ENCODE measurements at places on chromosomes 3 and 15.
A peak's percentile ranks its signal among the peaks of the same experiment; 100 is the strongest.

DNA sequence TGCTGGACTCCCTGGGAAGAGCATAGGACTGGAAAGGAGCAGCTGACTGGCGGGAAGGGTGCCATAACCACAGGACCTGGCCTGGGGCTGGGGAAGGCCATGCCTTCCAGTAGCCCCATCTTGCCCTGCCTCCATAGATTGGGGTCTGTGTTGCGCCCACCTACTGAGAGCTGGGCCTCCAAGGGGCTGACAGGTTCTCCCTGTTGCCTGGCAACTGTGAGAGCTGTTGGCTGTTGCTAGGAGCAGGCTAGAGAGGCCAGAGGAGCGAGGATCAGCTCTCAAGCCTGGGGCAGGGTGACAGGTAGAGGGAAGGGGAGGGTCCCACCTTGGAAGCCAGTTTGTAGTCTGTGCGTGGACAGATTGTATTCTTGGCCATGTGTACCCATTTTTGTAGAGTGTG is 2.8 kb upstream of the GNAI2 start:
- DNase-seq, result no peak

- no peak for DNase-seq
Measured at GRCh38 chr3:52845691-52846431, 11.0 kb upstream of the MUSTN1 start.

DNA sequence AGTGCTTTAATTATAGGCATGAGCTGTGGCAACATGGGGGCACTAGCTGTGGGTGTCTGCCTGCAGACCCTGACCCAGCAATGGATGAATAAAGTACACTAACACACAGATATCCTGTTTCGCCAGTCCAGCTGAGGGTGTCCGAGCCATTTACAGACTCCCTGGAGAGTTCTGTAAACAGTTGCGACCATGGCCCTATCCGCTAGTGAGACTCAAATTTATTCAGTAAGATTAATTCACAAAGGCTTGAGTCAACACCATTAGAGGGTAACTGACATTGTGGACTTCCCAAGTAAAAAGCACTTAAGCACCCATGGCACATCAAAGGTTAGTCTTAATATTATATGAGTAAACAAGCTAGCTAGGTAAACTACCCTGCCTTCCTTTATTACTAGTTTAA is 161.6 kb downstream of the TBL1XR1 start:
- DNase-seq, result peak; percentile 13

GRCh38 chr15:92667970-92668485 is 12.5 kb upstream of the FAM174B start:
- no peak for DNase-seq

DNA sequence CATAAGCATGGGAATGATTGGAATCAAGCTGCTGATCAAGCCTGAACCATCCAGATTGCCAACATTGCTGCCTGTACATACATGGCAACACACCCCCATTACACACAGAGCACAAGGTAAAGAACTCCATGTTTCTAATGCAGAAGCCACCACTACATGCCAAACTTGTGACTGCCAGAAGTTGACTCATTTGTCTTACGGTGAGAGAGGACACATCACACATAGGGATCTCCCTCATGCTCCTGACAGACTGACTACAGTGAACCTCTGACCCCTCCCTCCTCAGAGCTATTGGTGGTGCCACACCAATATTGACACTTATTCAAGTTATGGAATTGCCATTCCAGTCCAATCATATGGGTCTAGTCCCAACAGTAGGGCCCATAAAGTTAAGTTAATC is 42.3 kb downstream of the EFHB start:
- no peak for DNase-seq

GRCh38 chr3:136380530-136380929 is 130.4 kb downstream of the PCCB start:
- DNase-seq, result no peak

- no peak for DNase-seq
Measured at GRCh38 chr3:177448987-177449359, 251.7 kb upstream of the TBL1XR1 start.

GRCh38 chr3:190318666-190319065 is 3.6 kb downstream of the CLDN1 start:
- no peak for DNase-seq

DNA sequence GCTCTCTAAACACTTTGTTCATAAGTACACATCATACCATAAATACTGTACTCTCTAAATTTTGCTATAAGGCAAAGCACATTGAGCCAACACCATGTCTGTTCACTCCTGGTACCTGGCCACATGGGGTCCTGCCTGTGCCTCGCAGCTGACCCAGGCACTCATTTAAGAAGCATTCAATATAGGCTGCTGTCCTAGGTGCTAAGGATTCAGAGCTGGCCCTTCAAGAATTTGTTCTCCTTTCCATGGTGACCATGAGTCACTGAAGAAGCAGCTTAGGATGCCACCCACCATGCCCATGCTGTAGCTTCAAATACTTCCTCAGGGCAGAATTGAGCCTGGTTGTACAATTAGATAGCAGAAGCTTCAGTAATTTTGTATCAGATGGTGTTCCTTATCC is 119.2 kb upstream of the ZBED2 start:
- no peak for DNase-seq

GRCh38 chr3:192063570-192063969 is 602.6 kb downstream of the PYDC2 start:
- DNase-seq, result no peak

DNA sequence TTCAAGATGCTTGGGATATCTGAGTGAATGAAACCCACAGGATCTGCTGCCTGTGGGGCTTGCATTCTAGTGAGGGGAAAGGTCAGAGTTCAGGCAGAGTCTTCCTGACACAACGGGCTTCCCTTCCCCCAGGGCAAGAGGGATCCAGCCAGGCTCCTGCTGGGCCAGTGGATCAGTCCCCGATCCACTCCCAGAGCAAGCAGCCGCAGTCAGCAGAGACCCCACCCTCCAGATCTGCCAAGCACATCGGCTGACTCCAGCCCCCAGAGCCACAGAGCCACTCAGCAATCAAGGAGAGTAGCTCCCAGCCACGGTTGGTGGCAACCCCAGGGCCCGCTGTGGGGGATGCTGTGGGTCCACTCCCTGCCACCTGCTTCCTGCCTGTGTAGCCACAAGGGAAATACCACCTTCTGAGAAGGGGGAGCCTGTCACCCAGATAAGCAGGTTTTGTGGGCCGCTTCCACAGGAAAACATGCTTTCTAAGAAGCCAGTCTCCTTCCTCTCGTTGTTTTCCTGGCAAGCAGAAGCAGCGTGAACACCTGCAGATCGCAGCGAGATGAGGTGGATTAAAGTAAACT is 44.9 kb downstream of the CPN2 start:
- DNase-seq, result peak; percentile 59

- no peak for DNase-seq
Measured at GRCh38 chr3:169871129-169871886, 1.6 kb upstream of the LRRC31 start.

DNA sequence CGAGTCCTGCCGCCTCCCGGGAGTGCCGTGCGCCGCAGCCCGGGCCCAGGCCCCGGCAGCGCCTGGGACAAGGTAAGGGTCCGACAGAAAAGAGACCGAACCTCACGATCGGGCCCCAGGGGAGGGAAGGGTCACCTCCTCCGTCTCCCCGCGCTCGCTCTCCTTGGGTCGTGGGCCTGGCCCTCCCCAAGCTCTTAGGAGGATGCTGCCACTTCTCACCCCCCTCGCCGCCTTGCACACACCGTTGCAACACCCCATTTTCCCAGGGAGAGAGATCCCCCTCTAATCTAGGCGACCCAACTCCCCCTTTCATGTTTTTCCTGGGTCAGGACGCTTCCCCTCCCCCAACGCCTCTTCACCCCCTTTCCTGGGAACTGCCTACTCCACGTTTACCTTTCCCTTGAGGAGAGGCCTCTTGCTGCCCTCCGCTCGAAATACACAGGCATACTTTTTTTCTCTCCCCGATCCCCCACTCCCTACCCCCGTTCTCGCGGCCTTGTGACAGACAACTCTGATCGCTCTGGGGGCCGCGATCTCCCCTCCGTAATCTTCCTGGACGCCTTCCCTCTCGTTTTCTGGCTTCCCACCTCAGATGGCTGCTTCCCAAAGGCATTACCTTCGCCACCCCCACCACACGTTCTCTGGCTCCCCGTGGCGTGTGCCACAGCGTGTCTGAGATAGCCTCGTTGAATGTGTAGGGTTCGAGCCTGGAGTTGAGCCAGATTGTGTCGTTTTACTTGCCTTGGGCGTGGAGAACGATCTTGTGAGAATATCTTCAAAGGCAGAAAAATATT is 688 bp downstream of the SETD5 start:
- DNase-seq, result no peak

DNA sequence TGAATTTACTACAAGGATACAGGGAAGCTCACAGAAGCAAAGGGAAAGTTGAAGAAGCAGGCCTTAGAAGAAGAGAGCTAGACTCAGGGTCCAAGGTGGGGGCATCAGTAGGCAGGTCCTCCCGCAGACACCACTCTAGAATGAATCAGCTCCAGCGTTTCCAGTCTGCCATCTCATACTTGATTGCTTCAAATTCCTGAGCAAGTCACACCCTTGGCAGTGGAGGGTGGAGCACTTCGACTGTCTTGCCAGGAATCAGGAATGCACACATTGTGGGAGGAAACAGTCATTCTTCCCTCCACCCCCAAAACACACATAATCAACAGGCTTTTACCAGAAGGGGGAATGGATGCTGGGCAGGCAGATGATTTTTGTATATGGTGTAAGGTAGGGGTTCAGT is 78.5 kb downstream of the CHCHD6 start:
- DNase-seq, result no peak

- DNase-seq, result no peak
Measured at GRCh38 chr3:138803006-138803653, 31.6 kb downstream of the PIK3CB start.

DNA sequence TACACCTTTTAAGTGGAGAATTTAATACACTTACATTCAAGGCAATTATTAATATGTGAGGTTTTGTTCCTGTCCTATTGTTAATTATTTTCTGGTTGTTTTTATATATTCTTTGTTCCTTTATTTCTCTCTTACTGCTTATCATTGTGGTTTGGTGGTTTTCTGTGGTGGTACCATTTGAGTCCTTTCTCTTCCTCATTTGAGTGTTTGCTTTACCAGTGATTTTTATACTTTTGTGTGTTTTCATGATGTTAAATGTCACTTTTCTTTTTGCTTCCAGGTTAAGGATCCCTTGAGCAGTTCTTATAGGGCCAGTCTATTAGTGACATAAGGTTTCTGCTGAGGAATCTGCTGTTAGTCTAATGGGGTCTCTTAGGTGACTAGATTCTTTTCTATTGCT is 116.5 kb downstream of the LRRK1 start:
- no peak for DNase-seq

DNA sequence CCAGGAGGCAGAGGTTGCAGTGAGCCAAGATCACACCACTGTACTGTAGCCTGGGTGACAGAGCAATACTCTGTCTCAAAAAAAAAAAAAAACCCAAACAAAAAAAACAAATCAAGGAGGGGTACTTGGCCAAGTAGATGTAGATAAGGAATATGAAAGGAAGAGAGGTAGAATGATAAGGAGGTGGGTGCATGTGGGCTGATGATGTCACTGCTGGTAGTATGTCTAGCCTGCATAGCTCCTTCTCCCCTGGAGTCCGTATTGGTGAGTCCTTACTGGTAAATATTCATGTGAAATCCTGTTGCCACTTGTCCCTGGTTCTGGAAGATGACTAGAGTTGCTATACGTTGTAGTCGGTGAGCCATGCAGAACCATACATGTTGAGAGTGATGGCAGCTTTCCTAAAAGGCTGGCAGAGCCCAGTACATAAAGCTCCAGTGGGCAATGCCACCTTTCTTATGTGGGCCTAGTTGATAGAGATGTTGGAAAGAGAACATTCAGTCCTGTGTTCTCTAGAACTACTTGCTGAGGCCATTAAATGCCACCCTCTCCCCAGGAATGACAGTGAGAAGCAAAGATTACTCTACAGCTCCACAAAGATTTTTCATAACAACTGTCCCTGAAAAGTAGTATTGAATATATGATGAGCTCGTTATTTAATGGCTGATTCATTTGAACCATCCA is 11.0 kb downstream of the KAT2B start:
- DNase-seq, result no peak

Data from NCI-H1436 (cell line).